ENCODE measurements at places on chromosomes 3 and 15. TPM values are rescaled to one million over a fixed set of nuclear protein-coding genes. Genes with fewer than 3 reads are reported as not detected.

Gene LYZL4
- not detected for total RNA-seq

Gene SCN5A
- total RNA-seq, result 0.72 TPM

Gene TLR9
- total RNA-seq, result not detected

Gene CPNE4
- total RNA-seq, result 4.8 TPM

Gene CFAP91
- 0.32 TPM for total RNA-seq

Gene IRAK2
- 12.5 TPM for total RNA-seq

Gene CDHR4
- 0.24 TPM for total RNA-seq

Gene GNL3
- 134 TPM for total RNA-seq

Gene CCK
- 1.7 TPM for total RNA-seq

Gene GOLGA8O
- 0.27 TPM for total RNA-seq

Gene INSYN1
- total RNA-seq, result 2.7 TPM

Gene ISL2
- total RNA-seq, result 3.5 TPM

Gene HERC2
- total RNA-seq, result 52.4 TPM

Gene GNAT1
- 0.48 TPM for total RNA-seq

Gene SYNM
- 36.1 TPM for total RNA-seq

Gene PRR20G
- total RNA-seq, result 2.4 TPM

Gene SPATA12
- total RNA-seq, result 0.32 TPM

Gene CDC25A
- 10.2 TPM for total RNA-seq

Gene ALDH1L1
- 0.19 TPM for total RNA-seq

Gene CLDN1
- total RNA-seq, result 18.2 TPM

Gene ROPN1
- not detected for total RNA-seq

Gene GRK7
- not detected for total RNA-seq

Measured in A549 treated with dexamethasone at 1 μM for 4 hours (cell line).